ENCODE measurements at places on chromosomes 2 and 18.

GRCh38 chr2:8264981-8265380, 416.9 kb upstream of the ID2 start:
- DNase-seq, result no peak

DNA sequence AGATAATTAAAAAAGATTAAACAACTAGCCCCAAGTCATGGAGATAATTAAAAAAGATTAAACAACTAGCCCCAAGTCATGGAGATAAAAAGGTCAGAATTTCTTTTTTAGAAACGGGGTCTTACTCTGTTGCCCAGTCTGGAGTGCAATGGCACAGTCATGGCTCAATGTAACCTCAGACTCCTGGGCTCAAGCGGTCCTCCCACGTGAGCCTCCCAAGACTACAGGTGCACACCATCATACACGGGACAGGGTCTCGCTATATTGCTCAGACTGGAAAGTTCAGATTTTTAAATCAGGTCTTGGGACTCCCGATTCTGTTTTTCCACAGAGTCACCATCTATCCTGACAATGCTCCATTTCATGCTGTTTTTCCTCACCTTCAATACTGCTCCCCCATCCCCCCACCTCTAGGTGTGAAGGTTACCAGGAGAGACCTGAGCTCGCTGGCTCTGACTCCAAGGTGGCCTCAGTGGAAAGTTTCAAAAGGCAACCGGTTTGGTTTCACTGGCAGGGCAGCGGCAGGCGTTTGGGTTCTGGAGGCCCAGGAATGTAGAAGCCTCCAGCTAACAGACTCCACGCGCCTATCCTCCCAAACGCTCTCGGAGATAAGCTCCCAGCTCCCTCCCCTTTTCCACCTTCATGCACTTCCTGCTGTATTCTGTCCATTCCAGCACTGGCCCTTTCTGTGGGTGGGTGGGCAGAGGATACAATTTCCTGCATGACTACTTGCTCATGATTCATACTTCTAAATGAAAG, 2.9 kb upstream of the SEMA4C start:
- DNase-seq, result no peak

- DNase-seq, result no peak
Observed at GRCh38 chr2:9230881-9231280, 24.3 kb downstream of the ASAP2 start.

DNA sequence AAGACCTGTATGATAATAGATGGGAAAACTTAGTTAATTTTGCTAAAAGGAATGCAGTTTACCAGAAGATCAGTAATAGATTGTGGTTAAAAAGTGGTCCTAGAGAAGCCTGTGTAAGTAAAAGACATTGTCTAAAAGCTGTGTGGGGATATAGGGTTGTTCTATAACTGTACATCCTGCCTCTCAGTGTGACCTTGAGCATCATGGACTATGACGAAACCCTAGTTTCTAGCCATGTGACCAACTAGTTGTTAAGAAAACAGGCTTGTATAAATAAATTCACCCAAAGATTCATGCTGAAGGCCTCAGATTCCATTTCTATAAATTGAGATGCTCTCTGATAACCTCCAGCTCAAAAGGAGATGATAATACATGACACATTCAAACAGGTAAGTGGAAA, 160.7 kb downstream of the IKZF2 start:
- DNase-seq, result no peak

DNA sequence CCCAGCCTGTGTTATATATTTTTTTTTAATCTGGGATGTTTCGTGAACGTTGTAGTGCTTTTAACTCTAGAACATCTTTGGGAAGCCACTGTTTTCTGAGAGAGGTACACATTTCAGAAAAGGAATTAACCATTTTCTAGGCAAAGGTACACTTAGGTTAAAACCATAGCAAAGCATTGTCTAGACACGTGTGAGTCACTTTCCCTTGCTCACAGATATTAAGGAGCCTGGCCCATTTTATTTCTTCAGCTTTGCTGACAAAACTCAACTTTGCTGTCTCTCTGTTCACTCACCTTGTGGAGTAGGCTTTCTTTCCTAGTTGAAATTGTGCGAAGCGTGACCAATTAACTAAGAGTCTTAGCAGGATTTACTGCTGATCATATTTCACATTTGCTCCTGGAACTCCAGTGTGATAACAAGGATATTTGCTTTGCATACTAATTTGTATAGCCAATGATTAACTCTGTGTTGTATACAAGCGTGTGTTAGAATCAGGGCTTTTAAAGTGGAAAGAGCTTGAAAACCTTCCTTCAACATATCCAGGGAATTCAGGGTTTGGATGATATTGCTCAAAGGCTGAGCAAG, 215.0 kb upstream of the AGAP1 start:
- no peak for DNase-seq
